ENCODE measurements at places on chromosomes 1 and 21. TPM values are rescaled to one million over a fixed set of nuclear protein-coding genes. Genes with fewer than 3 reads are reported as not detected.

DNA sequence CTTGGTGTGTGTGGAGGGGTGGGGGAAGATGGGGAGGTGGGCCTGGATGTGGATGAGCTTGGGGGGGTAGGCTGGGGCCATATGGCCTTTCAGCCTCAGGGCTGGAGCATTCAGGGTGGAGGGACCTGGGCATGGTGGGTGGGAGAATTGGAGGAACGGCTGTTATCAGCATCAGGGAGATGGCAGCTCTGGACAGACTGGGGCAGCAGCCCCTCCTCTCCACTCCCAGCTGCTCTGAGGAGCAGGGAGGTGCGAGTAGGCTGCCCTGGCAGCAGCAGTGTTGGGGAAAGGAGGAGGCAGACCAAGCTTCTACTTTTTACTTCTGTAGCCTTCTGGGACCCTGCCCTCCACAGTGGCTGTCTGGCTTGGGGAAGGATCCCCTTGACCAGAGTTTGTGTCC is 10.2 kb downstream of the PPFIA4 start:
- H3K36me3 ChIP-seq, result no peaks in the 10 kb centered on the region
- DNase-seq, result no peak
- peaks cover 4% of the 10 kb centered on the region for H3K4me1 ChIP-seq
- no peak overlapping the region for H3K4me3 ChIP-seq
- peaks cover 3% of the 10 kb centered on the region for H3K27me3 ChIP-seq
- H3K27ac ChIP-seq, result no peak overlapping the region

DNA sequence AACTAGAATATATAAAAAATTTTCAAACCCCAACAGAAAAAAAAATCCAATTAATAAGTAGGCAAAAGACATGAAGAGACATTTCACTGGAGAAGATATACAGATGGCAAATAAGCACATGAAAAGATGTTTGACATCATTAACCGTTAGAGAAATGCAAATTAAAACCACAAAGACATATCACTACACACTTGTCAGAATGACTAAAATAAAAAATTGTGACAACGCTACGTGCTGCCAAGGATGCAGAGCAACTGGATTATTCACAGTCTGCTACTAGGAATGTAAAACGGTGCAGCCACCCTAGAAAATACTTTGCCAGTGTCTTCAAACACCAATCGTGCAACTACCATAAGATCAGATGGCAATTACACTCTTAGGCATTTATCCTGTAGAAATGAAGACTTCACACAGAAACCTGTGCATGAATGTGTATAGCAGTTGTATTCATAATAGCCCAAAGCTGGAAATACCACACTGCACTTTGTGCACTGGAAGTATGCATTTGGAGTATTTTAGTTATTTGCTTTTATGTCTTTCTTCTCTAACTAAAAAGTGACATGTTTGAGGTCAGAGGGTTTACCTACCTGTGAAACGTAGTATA is 75.3 kb upstream of the PALMD start:
- no peak overlapping the region for H3K4me3 ChIP-seq
- H3K27me3 ChIP-seq, result no peaks in the 10 kb centered on the region
- H3K27ac ChIP-seq, result no peak overlapping the region
- H3K4me1 ChIP-seq, result peaks cover 7% of the 10 kb centered on the region
- H3K36me3 ChIP-seq, result no peaks in the 10 kb centered on the region
- no peak for DNase-seq

DNA sequence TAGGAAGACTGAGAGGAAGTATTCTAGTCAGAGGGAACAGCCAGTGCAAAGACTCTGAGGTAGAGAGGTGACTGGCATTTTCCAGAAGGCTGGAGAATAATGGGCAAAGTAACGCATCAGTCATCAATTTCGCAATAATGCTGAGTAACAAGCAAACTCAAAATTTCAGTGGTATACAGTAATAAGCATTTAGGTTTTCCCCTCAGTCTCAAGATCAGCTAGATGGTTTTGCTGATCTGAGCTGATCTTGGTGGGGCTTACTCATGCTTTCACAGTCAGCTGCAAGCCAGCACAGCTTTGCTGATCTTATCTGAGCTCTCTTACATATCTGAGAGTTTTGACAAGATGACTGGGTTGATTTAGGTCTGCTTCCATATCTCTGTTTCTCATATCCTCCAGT is 108.7 kb downstream of the TSEN15 start:
- no peak overlapping the region for H3K4me3 ChIP-seq
- DNase-seq, result no peak
- H3K27ac ChIP-seq, result no peak overlapping the region
- H3K27me3 ChIP-seq, result no peaks in the 10 kb centered on the region
- H3K36me3 ChIP-seq, result no peaks in the 10 kb centered on the region

DNA sequence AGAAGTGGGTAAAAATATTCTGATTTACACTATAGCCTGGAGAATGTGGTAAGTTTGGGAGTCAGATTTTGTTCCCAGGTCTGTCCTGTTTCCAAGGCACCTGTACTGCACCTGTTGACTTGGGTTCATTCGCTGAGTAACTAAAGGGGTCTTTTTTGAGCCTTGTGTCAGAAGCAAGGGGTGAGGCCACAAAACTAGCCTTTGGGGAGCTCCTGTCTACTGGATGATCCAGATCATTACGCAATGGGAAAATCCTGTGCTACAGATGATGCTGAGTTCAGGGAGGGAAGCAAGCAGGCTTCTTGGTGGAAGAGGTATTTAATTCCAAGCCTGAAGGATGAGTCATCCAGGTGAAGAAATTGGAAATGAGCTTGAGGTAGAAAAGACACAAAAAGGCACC is 424.0 kb downstream of the MATN1 start:
- no peaks in the 10 kb centered on the region for H3K4me1 ChIP-seq
- no peak overlapping the region for H3K4me3 ChIP-seq
- no peak overlapping the region for H3K27ac ChIP-seq
- peaks cover 61% of the 10 kb centered on the region for H3K27me3 ChIP-seq

GRCh38 chr1:226054519-226055327 is 7.8 kb upstream of the H3-3A start:
- no peaks in the 10 kb centered on the region for H3K4me1 ChIP-seq
- no peak overlapping the region for H3K27ac ChIP-seq
- H3K36me3 ChIP-seq, result no peaks in the 10 kb centered on the region
- H3K27me3 ChIP-seq, result no peaks in the 10 kb centered on the region

- H3K4me3 ChIP-seq, result no peak overlapping the region
- no peaks in the 10 kb centered on the region for H3K36me3 ChIP-seq
- DNase-seq, result no peak
- H3K27me3 ChIP-seq, result no peaks in the 10 kb centered on the region
- H3K4me1 ChIP-seq, result peaks cover 24% of the 10 kb centered on the region
- no peak overlapping the region for H3K27ac ChIP-seq
Observed at GRCh38 chr1:214198571-214198970, 82.4 kb upstream of the SMYD2 start.

The MDM4 gene
- 98.2 TPM for total RNA-seq
